Sigmoid colon (tissue), 7 donors: ENCODE measurements at places on chromosomes 5 and 9.

DNA sequence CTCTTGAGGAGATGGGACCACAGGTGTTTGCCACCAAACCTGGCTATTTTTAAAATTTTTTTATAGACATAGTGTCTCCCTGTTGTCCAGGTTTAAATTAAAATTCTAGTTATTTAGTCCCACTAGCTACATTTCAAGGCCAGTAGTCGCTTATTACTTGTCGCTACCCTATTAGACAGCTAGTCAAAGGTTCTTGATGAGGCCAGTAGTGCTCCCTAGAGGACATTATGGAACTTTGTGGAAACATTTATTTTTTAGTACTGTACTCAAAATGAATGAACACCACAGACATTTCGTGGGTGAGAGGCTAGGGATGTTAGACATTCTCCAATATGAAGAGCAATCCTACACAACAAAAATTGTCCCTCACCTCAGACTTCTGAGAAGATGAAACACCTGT is 14.4 kb upstream of the GRXCR2 start:
- H3K27me3 ChIP-seq, result no peaks in the 10 kb centered on the region
- H3K4me3 ChIP-seq, result no peak overlapping the region
- no peak overlapping the region for H3K27ac ChIP-seq
- DNase-seq, result no peak
- H3K36me3 ChIP-seq, result no peaks in the 10 kb centered on the region

- H3K27ac ChIP-seq, result peak overlapping the region; percentile 7
- H3K4me3 ChIP-seq, result no peak overlapping the region
- H3K4me1 ChIP-seq, result peaks cover 11% of the 10 kb centered on the region
- no peaks in the 10 kb centered on the region for H3K27me3 ChIP-seq
These were observed 31.0 kb downstream of the SNX18 start for GRCh38 chr5:54548565-54548964.

DNA sequence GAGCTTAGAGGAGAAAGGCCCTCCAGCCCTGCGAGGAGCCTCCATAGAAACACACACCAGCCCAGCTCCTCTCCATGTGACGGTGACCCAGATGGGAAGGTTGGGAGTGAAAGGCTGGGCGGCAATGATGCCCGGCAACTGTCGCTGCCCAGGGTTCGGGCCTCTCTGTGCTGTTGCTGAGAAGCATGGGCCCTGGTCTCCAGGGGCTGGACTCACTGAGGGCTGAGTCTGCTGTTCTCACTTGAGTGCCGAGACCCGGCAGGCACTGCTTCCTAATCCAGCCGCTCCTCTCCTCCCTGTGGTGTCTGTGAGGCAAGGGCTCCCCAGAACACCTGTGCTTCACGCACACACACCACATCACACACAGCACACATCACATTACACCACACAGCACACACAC is 493.6 kb downstream of the GADD45G start:
- peaks cover 7% of the 10 kb centered on the region for H3K4me1 ChIP-seq
- no peak overlapping the region for H3K4me3 ChIP-seq
- H3K27ac ChIP-seq, result no peak overlapping the region
- no peaks in the 10 kb centered on the region for H3K27me3 ChIP-seq
- DNase-seq, result no peak

- no peaks in the 10 kb centered on the region for H3K4me1 ChIP-seq
- DNase-seq, result no peak
- no peak overlapping the region for H3K27ac ChIP-seq
- no peak overlapping the region for H3K4me3 ChIP-seq
- H3K36me3 ChIP-seq, result no peaks in the 10 kb centered on the region
These were observed 84.2 kb downstream of the CAVIN4 start for GRCh38 chr9:100662122-100662521.

GRCh38 chr5:150734579-150735384 is 24.0 kb downstream of the DCTN4 start:
- H3K36me3 ChIP-seq, result peaks cover 27% of the 10 kb centered on the region
- peak; percentile 81 for DNase-seq
- H3K4me3 ChIP-seq, result no peak overlapping the region
- H3K27me3 ChIP-seq, result no peaks in the 10 kb centered on the region

DNA sequence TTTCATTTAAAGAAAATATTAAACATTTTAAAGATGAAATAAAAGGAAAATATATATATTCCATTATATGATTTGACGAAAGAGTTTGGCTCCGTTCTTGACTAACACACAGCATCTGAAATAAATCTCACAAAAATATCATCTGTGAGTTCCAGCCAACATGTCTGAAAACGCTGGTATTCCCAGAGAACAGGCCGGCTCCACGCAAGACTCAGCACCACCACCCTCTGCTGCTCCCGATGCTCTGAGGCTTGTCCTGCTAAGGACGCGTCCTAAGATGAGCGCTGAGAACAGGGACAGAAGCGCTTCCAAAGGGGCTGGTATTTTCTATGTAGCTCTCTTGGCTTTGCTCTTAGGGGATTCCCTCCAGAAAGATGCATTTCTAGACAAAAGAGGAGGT is 40.6 kb upstream of the N4BP3 start:
- DNase-seq, result no peak
- H3K27me3 ChIP-seq, result peaks cover 25% of the 10 kb centered on the region
- H3K4me3 ChIP-seq, result no peak overlapping the region
- H3K36me3 ChIP-seq, result no peaks in the 10 kb centered on the region

DNA sequence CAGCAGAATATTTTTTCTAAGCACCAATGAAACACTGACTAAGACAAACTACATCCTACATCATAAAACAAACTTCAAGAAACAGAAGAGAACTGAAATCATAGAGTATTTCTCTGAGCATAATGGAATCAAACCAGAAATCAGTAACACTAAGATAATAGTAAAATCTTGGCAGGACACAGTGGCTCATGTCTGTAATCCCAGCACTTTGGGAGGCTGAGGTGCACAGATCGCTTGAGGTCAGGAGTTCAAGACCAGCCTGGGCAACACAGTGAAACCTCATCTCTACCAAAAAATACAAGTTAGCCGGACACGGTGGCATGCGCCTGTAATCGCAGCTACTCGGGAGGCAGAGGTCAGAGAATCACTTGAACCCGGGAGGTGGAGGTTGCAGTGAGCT is 63.1 kb downstream of the RNF130 start:
- DNase-seq, result no peak
- H3K27ac ChIP-seq, result no peak overlapping the region
- no peaks in the 10 kb centered on the region for H3K27me3 ChIP-seq
- H3K4me1 ChIP-seq, result no peaks in the 10 kb centered on the region

DNA sequence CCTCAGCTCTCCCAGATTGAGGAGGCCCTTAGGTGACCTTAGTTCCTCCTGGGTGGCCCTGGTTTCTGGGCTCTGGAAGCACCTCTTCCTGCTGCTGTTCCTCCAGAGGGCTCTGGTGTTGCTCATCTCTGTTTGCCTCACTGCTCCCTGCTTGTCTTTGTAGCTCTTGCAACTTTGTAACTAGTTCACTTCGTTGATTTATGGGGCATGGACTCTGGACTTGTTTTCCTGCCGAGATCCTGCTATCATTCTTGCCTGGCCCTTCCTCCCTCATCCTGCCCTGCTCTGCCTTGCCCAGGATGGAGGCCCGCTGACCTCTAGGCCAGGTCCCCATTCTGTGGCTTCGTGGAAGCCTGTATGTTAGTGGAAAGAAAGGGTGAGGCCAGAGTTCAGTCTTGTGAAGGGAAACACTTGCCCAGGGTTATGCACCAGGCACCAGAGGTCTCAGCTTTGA is 169.3 kb downstream of the MACROH2A1 start:
- no peak for DNase-seq
- H3K4me3 ChIP-seq, result no peak overlapping the region
- no peaks in the 10 kb centered on the region for H3K36me3 ChIP-seq
- H3K27ac ChIP-seq, result peak overlapping the region; percentile 73
- no peaks in the 10 kb centered on the region for H3K27me3 ChIP-seq

DNA sequence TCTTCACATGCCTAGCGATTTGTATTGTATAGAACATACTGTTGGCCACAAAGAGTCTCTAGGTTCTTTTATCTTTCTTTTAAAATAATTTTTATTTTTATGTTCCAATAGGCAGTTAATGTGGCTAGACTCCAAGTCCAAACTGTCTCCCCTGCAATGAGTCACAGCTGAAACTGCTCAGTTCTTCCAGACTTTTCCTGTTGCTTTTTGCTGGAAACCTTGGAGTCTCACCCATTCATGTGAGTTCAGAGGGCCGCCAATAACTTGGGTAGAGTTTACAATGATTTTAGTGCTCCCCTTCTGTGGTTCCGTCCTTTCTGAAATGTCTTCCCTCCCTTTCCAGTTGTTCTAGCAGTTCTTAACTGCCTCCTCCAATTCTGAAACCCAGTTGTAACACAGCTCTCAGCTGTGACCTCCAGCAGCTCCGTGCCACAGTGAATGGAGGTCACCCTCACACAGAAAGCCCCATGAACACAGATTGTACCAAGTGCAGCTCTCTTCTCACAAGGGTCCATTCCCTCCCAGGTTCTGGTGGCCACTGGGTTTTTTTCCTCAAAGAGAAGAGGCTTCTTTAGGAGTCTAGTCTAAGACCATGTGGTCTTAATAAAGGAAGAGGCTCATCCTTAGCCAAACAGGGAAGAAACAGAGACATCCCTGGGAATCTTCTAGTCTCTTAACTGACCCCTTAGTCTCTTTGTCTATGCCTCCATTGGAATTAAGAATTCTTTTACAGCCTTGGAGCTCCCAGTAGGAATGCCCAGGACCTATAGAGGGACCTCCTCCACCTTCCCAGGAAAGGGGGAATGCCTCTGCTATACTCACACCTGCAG is 198.5 kb downstream of the SPOCK1 start:
- no peak overlapping the region for H3K27ac ChIP-seq
- no peaks in the 10 kb centered on the region for H3K27me3 ChIP-seq
- no peak overlapping the region for H3K4me3 ChIP-seq
- H3K4me1 ChIP-seq, result peaks cover 7% of the 10 kb centered on the region
- DNase-seq, result no peak
- H3K36me3 ChIP-seq, result no peaks in the 10 kb centered on the region

DNA sequence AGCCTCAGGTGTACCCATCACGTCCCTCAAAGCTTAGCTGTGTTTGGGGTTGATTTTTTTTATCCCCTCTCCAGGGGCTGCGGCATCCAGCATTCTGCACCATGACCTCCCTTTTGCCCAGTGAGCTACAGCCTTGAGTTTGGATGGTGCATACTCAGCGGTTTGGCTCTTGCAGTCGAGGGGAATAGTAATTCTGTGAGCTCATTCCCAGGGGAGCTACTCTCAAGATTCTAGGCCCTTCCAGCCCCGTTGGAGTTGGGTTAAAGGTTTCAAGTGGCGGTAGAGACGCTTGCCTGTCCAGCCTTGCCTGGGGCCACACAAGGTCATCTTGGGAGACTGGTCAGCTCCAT is 102.2 kb upstream of the SPRY4 start:
- H3K27ac ChIP-seq, result no peak overlapping the region
- no peak overlapping the region for H3K4me3 ChIP-seq
- H3K4me1 ChIP-seq, result no peaks in the 10 kb centered on the region
- no peaks in the 10 kb centered on the region for H3K36me3 ChIP-seq
- no peaks in the 10 kb centered on the region for H3K27me3 ChIP-seq

GRCh38 chr5:80146046-80146445 is 109.8 kb downstream of the SERINC5 start:
- no peaks in the 10 kb centered on the region for H3K36me3 ChIP-seq
- no peak overlapping the region for H3K27ac ChIP-seq
- no peak overlapping the region for H3K4me3 ChIP-seq
- DNase-seq, result no peak

- no peak overlapping the region for H3K4me3 ChIP-seq
- H3K36me3 ChIP-seq, result no peaks in the 10 kb centered on the region
- no peaks in the 10 kb centered on the region for H3K27me3 ChIP-seq
- DNase-seq, result no peak
These were observed 407.0 kb downstream of the ENC1 start for GRCh38 chr5:74233571-74233970.

DNA sequence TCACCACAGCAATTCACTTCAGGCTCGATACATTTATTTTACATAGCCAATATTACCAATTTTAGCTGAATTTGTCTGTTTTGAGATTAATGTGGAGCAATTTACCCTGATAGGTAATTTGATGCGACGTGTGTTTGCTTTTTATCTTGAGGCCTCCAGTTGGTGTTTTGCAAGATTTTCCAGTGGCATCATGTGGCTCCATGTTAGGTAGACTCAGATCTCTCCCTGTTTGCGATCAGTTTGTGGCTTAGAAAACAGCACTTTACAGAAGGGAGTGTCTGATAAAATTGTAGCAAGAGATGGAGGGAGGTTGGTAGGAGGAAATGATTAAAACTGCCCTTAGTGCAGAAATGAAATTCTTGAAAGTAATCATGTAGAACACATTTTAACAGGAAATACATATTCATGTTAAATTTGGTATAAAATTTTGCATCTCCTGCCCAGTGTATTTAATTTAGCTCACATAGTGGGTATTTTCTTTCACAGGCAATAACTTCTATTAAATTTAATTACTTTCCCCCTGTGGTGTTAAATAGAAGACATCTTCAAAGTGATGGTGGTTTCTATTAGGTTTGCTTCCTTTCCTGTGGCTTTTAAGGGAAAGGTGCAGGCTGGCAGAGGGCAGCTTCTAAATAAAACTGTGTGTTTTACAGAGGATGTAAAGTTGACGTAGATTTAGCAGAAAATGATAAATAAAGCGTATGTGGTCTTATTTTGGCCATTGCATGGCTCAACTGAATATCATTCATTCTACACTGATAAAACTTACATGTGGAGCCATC is 135.8 kb downstream of the KDM4C start:
- no peaks in the 10 kb centered on the region for H3K27me3 ChIP-seq
- no peak overlapping the region for H3K27ac ChIP-seq
- H3K4me3 ChIP-seq, result no peak overlapping the region
- H3K4me1 ChIP-seq, result peaks cover 14% of the 10 kb centered on the region

GRCh38 chr5:75694781-75695180 is 22.5 kb downstream of the POC5 start:
- H3K4me1 ChIP-seq, result no peaks in the 10 kb centered on the region
- H3K36me3 ChIP-seq, result peaks cover 26% of the 10 kb centered on the region
- H3K27me3 ChIP-seq, result no peaks in the 10 kb centered on the region
- no peak overlapping the region for H3K27ac ChIP-seq
- no peak overlapping the region for H3K4me3 ChIP-seq

DNA sequence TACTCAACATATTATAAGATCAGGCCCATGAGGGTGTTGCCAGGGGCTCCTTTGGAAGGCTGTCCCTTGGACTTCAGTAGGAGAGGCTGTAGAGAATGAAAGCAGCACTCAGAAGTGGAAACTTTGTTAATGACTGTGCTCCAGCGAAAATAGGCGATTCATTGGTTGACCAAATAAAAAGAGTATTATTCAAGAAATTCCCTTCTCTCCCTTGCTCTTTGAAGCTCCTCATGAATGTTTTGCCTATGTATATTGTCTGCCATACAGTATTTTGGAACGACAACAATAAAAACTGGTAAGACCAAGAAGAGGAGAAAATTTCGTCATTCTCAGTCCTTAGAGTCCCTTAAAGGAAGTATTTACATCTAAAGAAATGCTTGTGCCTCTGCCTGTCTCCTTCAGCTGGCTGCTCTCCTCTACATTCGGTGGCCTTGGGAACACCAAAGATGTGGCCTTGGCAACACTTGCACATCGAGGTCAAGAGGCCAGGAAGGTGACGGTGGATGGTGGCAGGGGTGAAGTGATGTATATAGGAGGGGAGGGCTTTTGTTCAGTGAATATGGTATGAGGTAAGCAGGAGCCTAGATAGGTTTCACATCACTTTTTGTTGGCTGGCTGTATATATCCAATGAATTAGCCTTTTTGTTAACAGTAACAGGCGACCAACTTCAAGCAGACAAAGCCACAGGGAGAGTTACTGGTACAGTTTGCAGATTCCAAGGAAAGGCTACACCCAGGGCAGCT is 95.0 kb upstream of the ACTBL2 start:
- H3K27me3 ChIP-seq, result no peaks in the 10 kb centered on the region
- no peak overlapping the region for H3K27ac ChIP-seq
- no peaks in the 10 kb centered on the region for H3K36me3 ChIP-seq
- no peak overlapping the region for H3K4me3 ChIP-seq
- DNase-seq, result no peak
- no peaks in the 10 kb centered on the region for H3K4me1 ChIP-seq
